ENCODE measurements at places on chromosomes 13 and 19. TPM values are rescaled to one million over a fixed set of nuclear protein-coding genes. Genes with fewer than 3 reads are reported as not detected.
A peak's percentile ranks its signal among the peaks of the same experiment; 100 is the strongest.

DNA sequence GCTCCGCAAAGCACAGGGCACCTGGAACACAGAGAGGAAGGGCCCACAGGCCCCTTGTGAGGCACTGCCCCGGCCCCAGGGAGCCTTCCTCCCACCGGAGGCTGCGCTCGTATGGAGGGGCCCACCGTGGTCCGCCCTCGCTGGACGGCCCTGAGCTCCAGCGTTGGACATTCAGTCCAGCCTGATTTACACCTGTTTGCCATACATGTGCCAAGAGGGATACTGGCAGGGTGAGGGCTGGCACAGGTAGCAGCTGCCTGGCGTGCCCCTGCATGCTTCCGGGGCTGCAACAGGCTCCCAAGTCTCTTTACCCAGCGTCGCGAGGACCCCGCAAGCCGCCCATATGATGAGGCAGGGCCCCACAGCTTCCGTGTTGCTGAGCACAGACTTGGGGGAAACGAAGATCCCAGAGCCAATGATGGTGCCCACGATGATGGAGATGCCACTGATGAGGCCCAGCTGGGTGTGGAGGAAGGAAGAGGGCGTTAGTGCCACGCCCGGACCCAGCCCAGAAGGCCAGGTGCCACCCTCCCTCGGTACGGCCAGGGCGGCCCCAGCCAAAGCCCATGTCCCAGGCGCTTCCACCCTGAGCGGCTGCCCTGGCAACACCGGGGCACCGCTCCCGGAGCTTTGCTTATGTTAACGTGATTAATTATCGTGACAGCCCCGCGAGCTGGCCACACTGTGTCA is 5.1 kb downstream of the SLC7A9 start:
- no peak for DNase-seq
- peaks cover 45% of the 10 kb centered on the region for H3K36me3 ChIP-seq
- H3K4me3 ChIP-seq = no peak overlapping the region
- no peaks in the 10 kb centered on the region for H3K4me1 ChIP-seq
- H3K27me3 ChIP-seq = no peaks in the 10 kb centered on the region
- H3K27ac ChIP-seq = no peak overlapping the region

- no peak overlapping the region for H3K4me3 ChIP-seq
- H3K27me3 ChIP-seq = no peaks in the 10 kb centered on the region
- H3K36me3 ChIP-seq = no peaks in the 10 kb centered on the region
- no peak overlapping the region for H3K27ac ChIP-seq
- no peaks in the 10 kb centered on the region for H3K4me1 ChIP-seq
- peak; percentile 9 for DNase-seq
These were observed 73.1 kb downstream of the TNFSF13B start for GRCh38 chr13:108342369-108343289.

- H3K4me3 ChIP-seq = no peak overlapping the region
- no peaks in the 10 kb centered on the region for H3K27me3 ChIP-seq
- peak; percentile 11 for DNase-seq
These were observed 150.5 kb upstream of the MIR17HG start for GRCh38 chr13:91196958-91197357.

- H3K27me3 ChIP-seq = no peaks in the 10 kb centered on the region
- no peaks in the 10 kb centered on the region for H3K36me3 ChIP-seq
- peak overlapping the region; percentile 31 for H3K27ac ChIP-seq
- no peak overlapping the region for H3K4me3 ChIP-seq
- DNase-seq = peak; percentile 85
These were observed 11.6 kb upstream of the OR1M1 start for GRCh38 chr19:9075064-9075949.

DNA sequence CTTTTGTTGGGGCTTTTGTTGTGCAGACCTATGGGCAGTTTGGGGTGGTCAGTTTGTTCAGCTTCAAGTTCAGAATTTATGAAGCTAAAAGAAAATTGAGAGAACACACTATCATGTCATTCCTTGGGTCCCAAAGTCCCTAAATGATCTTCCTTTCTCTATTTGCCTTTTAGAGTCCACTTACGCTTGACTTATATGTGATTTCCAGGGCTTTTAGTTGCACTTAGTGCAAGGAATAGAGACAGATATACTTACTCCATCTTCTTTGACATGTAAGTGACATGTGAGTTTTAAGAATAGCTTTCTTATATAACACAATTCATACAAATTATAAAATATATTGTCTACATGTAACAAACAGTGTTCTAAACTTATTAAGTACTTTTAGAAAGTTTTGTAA is 660.1 kb upstream of the SLITRK1 start:
- H3K36me3 ChIP-seq = no peaks in the 10 kb centered on the region
- no peak overlapping the region for H3K27ac ChIP-seq
- no peak overlapping the region for H3K4me3 ChIP-seq
- H3K27me3 ChIP-seq = no peaks in the 10 kb centered on the region
- no peaks in the 10 kb centered on the region for H3K4me1 ChIP-seq

ZNF497 gene
- 2.1 TPM for polyA plus RNA-seq

LMTK3 gene
- polyA plus RNA-seq = 7.2 TPM

TSSK6 gene
- 1.2 TPM for polyA plus RNA-seq

MTUS2 gene
- polyA plus RNA-seq = 1.9 TPM

CYP2S1 gene
- 68.1 TPM for polyA plus RNA-seq

Measured in large intestine (tissue), 12 donors.